Activated naive CD4-positive, alpha-beta T cell treated with Interleukin-2 at 50 U/mL for 16 hours (primary cell): ENCODE measurements at places on chromosomes 6 and 20.

DNA sequence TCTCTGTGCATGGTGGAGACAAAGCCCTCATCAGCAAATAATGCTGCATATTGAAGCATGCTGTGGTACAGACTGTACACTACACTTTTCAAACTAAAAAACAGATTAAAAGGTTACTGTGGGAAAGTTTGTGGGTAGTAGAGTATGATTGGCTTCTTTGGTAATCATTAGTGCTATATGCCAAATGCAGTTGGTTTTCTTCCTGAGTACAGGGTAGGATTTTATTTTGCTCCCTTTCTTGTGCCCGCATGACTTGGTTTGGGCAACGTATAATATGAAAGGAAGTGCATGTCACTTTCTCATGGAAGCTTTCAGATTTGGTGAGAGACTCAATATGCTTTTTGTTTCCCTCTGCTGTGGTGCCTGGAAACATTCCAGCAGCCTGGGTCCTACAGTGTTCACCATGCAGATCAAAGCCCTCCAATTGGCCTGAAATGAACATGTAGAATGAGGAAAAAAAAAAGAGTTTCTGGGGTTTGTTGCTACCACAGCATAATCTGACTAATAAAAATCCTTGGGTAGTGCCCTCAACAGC lies 270.7 kb upstream of the ADGRB3 start:
- no peak for DNase-seq

GRCh38 chr6:68741501-68742386 lies 106.7 kb downstream of the ADGRB3 start:
- no peak for DNase-seq

- no peak for DNase-seq
These were observed 71.5 kb downstream of the FILIP1 start for GRCh38 chr6:75422024-75422639.

- no peak for DNase-seq
These were observed 386.8 kb downstream of the PLCB1 start for GRCh38 chr20:8518878-8519277.

- DNase-seq, result no peak
These were observed 30.9 kb downstream of the TMEM200A start for GRCh38 chr6:130396722-130397121.

GRCh38 chr20:61803416-61803914 lies 262.2 kb downstream of the TAF4 start:
- no peak for DNase-seq

DNA sequence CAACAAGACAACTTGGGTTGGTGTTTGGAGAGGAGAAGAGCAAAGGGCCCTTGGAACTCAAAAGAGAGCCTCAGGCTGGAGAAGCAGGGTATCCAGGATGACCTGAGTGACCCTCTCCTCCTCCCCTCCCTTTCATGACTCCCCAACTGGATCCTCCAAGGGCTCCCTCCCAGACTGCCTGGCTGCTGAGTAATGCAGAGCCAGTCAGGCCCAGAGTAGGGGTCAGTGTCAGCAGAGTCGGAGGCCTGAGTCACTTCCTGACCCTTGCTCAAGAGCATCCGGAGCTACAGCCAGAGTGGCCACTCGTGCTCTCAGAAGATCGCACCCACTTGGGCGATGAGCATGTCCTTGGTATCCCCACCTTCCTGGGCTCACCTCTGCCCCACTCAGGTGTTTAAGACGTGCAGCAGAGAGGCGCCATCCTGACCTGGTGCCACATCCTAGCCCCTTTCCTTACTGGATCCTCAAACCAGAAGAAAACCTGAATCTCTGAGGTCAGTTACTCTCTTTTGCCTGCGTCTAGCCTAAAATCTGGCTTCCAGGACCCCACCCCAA lies 2.8 kb upstream of the MAPK13 start:
- no peak for DNase-seq

DNA sequence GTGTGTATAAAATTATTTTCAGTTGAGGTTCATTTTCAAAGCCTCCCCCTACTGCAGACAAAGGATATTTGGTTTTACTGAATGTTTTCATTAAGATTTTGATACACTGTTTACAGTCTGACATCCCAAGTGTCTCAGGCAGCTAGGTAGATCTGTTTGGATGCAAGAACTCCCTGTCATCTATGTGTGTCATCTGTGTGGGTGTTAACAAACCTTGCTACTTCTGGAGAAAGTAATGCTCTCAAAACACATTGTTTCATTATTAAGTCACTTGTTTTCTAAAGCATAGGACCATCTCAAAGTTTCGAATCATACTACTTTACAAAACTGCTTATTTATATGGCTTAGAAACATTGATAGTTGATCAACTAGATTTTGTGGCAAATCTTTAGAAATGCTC lies 114.5 kb upstream of the TMEM170B start:
- no peak for DNase-seq

GRCh38 chr6:102398788-102399390 lies 1005.4 kb downstream of the GRIK2 start:
- no peak for DNase-seq

GRCh38 chr6:26534681-26535465 lies 3.3 kb upstream of the HMGN4 start:
- no peak for DNase-seq

DNA sequence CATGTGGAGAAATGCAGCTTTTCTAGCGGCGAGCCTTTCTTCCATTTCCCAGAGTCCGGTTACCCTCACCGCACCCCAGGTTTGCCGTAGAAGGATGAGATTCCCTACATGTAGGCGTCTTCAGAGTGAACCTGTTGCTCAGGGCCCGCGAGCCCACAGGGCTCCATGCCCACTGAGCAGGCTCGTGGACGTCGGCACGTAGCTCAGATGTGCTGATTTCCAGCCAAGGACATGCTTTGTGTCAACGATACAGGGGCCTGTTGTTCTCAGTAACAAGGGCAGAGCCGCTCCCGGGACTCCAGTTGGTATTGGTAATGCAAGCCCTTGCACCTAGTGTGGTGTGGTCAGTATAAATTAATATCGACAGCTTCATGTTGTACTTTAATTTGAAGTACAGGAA lies 159.6 kb downstream of the MTHFD1L start:
- DNase-seq, result no peak

DNA sequence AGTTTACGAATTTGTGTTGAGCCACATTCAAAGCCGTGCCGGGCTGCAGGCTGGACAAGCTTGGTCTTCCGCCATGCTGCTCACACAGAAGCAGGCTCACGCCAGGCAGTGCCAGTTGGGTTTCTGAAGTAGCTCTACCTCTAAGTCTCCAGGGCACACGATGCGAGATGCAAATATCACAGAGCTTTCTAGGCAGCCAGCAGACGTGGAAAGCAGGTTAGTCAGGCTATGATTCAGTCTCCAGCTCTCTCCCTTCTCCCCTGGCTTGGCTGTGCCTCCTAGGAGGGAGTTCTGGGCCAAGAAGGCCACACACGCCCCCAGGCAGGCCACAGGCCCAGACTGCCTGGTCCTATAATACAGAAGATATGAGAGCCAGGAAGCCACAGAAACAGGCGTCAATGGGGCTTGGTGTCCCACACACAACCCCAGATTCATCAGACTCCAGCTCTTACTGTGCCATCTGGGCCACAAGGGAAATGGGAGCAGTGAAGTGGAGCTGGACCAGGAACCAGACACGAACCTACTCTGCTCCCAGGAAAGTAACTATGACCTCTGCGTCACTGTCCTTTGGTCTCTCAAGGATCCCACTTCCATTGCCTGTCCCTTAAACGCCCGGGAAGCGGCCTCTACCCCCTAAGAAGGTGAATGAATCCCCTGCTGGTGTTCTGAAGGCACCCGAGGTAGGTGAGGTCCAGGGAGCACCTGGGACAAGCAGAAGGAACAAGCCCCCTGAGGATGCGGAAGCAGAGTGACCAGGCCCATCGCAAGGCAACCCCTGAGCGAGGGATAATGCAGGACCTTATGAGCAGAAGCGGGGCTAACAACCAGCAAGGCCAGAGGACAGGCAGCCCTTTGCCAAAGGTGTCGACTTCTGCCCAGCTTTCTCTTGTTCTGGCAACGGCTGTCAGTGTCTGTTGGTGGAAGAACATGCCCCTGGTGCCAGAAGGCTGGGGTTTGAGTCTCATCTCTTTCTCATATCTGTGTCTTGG lies 61.2 kb downstream of the GFOD1 start:
- DNase-seq, result no peak

DNA sequence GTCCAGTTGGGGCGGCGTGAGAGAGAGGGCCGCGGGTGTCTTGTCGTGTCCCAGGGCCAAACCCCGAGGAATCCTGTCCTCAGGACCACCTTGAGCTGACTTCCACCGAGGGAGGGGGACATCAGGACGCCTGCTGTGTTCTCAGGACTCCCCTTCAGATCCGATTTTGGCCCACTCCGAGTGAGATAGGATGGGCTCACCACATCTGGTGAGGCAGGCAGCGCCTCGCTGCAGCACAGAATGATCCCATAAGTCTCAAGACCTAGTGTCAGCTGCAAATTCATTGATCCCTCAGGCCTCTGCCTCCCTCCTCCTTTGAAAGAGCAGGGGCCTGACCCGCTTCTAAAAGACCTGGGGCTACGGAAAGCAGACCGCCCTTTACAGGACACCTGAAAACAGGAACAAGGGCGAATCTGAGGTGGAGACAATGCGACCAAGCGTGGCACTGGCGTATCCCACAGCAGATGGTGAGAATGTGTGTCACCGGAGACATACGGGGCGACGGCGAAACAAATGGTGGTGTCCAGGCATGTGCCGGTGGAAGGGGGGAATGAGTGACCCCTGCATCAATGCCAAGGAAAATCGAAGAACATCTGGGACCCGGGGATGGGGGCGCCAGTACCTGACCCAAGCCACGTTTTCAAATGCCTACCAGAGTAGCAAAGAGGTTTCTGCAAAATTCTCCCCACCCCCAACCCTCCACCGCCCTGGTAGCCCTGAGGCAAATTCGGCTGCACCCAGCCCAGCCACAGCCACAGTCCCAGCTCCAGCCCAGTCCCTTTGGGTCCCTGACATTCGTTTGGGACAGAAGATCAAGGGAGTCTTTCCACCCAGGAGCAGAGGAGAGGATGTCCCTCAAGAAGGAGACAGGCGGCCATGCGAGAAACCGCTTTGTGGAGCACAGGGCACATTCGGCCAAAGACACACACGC lies 162.1 kb upstream of the ZNF337 start:
- DNase-seq, result no peak

DNA sequence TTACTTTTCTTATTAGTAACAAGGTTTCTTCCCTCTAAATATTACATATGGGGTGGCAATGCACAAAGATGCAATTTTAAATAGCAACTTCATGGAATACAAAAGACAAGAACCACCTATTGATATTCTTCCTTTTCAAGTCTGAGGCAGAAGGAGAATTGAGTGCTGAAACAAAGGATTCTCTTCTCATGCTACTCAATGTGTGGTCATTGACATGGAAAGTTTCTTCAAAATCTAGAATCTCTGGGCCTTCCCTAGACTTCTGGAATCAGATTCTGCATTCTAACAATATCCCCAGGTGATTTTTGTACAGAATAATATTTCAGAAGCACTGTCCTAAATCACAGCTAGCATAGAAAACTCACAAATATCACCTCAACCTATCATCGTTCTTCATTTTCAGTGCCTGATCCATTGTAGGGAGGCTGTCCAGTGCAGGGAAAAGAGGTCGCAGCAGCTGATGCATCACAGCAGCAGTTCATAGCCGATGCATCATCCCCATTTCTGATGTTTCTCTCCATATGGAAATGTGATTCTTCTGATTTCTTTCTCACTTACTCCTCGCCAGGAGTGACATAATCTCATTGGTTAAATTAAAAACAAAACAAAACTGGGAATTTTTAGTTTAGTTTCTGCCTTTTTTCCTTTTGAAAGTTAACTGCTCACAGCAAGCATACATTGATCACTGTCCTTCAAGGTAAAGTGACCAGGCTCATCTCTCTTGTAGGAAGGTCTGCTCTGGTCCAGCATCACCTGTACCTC lies 139.5 kb upstream of the FAM83B start:
- DNase-seq, result no peak

DNA sequence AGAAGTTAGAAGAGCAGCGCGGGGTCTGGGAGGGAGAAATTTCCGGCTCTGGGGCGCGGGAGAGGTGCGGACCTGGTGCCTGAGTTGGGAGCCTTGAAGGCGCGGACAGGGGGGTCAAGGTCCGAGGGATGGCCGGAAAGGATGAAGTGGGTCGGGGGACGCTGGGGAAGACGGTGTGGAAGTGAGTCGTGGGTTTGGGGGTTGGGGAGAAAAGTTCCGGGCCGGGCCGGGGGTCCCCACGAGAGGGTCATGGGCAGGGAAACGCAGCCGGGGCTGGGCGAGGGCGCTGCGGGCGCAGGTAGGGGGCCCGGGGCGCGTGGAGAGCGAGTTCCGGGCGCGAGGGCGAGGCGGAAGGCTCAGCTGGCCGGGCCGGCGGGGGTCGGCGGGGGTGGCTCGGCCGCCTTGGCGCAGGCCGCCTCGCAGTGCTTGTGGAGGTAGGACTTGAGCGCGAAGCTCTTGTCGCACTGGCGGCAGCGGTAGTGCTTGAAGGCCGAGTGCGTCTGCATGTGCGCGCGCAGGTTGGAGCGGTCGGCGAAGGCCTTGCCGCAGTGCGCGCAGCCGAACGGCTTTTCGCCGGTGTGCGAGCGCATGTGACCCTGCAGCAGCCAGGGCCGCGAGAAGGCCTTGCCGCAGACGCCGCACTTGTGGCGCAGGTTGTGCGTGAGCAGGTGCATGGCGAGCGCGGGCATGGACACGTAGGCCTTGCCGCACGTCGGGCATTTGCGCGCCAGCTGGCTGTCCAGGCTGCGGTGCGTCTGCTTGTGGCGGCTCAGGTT lies 10.5 kb upstream of the SRXN1 start:
- DNase-seq, result no peak

DNA sequence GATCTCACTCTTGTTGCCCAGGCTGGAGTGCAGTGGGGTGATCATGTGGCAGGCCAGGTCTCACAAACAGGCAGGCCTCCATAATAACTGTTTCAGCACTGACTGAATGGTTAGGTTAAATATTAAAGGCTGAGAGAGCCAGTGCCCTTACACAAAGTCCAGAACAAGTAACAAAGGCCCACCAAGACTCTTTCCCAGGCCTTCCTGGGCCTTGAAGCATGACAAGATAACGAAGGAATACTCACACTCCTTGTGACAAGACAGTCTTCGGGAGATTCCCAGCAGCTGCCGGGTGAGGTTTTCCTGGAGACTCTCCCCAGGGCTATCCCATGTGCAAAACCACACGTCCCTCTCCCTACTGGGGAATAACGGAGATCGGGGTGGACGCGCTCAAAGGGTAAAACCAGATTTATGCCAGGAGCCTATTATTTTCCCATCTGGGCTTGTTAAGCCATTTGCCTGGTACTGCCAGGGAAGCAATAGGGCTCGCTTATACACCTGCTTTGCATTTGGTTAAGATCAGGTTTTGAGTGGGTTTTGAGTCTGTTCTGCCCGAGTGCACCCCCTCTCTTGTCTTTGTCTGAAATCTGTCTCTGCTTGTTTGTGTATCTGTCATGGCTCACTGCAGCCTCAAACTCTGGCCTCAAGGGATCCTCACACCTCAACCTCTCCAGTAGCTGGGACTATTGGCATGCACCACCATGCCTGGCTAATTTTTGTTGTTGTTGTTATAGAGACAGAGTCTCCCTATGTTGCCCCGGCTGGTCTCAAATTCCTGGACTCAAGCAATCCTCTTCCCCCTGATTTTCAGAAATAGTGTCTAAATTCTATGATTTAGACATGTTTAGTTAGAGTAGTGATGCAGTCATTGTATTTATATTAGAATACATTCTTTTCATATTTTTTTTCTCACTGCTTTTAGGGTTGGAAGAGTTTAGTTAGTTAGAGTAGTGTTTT lies 1.4 kb upstream of the ENPP3 start:
- DNase-seq, result no peak
